ENCODE measurements at places on chromosomes 7 and 10. TPM values are rescaled to one million over a fixed set of nuclear protein-coding genes. Genes with fewer than 3 reads are reported as not detected.

- DNase-seq: no peak
These were observed 27.7 kb upstream of the PRKCQ start for GRCh38 chr10:6607778-6608177.

EBLN1 gene
- total RNA-seq: not detected

DNA sequence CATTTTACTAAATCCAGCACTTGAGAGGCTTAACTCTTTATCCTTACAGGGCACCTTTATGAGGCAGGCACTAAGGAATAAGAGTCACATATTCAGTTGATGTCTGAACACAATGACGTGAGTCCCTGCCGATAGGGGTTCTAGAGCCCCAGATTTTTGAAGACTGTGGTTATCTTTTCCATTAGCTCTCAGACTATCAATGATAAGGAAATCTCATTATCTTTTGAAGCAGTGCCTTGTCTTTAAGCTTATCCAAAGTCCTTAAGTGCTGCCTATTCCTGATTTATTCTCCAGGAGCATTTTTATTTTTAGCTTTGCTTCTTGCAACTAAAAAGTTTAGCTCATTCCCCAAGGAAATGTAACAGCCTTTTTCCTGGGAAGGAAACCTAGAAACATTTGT, 444.1 kb upstream of the LRRN3 start:
- DNase-seq: no peak

GRCh38 chr10:97039538-97040247, 146.1 kb downstream of the SLIT1 start:
- no peak for DNase-seq

DNA sequence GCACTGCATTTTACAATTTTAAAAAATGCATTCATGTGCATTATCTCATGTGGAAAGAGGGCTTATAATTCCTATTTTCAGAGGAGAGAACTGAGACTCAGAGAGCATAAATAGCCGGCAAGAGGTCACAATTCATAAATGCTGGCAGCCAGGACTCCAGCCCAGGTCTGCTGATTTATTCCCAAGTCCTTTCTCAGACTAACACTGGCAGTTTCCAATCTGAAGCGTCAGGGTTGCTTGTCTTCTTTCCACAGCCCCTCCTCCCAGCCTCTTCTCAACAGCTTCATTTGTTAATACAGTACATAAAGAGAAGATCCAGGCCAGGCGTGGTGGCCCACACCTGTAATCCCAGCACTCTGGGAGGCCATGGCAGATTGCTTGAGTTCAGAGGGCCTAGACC, 108.9 kb downstream of the PARD3 start:
- no peak for DNase-seq

DNA sequence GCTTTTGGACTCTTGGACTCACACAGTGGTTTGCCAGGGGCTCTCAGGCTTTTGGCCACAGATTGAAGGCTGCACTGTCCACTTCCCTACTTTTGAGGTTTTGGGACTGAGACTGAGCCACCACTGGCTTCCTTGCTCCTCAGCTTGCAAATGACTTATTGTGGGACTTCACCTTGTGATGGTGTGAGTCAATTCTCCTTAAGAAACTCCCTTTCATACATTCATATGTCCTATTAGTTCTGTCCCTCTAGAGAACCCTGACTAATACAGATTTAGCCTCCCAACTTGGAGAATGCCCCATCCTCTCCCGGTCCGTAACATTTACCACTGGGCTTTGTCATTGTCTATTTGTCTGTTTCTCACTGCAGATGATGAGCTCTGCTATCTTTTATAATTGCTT, 52.8 kb upstream of the CUL1 start:
- DNase-seq: no peak

PANK1 gene
- 19.0 TPM for total RNA-seq

GRCh38 chr10:93907059-93907458, 13.3 kb downstream of the SLC35G1 start:
- no peak for DNase-seq

- no peak for DNase-seq
These were observed 52.8 kb downstream of the LSMEM1 start for GRCh38 chr7:112533591-112533990.

GRCh38 chr10:106573106-106573505, 591.4 kb downstream of the SORCS1 start:
- DNase-seq: no peak

DNA sequence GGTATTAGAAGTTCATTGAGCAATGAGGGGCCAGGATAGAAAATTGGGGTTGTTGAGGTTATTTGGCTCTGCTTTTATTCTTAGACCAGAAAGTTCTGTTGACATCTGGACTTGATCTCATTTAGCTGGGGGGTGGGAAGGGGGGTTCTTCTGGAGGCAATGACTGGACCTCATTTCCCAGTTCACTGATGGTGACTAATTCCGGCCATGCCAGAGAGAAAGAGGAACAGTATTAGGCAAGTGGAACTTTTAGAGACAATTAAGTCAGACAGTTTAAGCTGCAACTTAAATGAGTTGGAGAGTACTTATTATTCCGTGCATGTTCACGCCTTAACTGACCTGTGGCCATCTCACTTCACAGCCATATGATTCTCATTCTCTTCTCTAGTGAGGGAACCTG, 512.5 kb downstream of the REEP3 start:
- no peak for DNase-seq

GRCh38 chr7:119514326-119514725, 758.6 kb upstream of the KCND2 start:
- DNase-seq: no peak

PTF1A gene
- not detected for total RNA-seq

GRCh38 chr7:31997423-31997822, 72.8 kb downstream of the PDE1C start:
- DNase-seq: no peak

DNA sequence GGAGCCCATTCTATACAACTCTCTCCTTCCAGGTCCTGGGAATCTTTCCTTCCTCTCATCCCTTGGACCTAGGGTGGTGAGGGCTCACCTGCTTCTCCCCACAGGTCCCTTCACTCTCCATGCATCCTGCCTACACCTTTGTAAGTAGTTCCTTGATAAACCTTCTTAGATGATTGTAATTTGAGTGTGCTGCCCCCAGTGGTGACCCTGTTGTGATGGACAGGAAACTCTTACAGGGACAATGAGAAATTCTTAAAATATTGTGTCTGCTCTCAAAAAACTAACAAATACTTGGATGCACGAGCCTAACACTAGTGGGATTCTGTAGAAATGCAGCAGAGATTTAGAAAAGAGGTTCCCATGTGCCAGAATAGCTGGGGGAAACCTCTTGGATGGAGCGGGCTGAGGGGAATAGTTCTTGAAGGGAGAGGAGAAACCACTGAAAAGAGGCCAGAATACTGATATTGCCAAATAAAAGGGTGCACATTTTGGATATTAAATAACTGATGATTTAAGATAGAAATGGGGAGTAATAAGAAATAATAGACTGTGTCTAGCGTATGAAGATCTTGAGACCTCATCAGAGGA, 6.7 kb upstream of the PAXIP1 start:
- DNase-seq: no peak

DNA sequence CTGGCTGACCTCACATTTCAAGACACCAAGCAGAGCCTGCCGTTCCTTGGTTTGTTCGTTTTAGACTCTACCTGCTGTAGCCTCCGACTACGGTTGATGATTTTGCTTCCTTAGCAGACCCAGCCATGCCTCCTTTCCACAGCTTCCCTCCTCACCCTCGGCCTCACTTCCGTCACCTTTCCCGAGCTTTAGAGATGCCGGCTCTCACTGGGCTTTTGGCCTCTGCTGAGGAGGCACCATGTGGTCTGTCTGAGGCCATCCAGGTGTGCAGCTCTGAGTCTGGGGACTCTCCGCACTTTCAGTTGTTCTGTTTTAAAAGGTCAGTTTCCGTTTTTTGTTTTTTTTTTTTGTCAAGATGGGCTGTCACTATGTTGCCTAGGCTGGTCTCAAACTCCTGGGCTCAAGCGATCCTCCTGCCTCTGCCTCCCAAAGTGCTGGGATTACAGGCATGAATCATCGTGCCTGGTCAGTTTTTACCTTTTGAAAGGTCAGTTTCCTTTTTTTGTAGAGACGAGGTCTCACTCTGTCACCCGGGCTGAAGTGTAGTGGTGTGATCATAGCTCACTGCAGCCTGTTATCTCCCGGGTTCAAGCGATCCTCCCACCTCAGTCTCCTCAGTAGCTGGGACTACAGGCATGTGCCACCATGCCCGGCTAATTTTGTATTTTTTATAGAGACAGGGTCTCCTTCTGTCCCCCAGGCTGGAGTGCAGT, 11.7 kb downstream of the ORAI2 start:
- DNase-seq: no peak

GRCh38 chr7:18971839-18972238, 145.6 kb downstream of the TWIST1 start:
- DNase-seq: no peak

DNA sequence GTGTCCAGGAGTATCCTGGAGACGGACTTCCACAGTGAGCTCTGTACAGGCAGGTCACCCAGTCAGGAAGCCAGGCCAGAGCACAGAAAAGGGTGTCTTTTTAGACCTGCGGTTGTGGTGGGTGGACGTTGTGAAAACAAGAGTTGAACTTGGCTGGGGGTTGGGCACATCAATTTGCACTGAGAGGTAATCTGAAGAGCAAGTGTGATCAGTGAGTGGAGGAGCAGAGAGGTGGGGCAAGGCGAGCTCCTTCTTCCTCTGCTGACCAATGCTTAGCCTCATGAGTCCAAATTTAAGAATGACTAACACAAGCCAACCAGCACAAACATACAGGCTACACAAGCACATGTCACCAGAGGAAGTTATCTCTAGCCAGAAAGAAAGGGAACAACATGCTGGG, 310.8 kb downstream of the TCERG1L start:
- DNase-seq: no peak

FAM131B gene
- total RNA-seq: 0.73 TPM

DNA sequence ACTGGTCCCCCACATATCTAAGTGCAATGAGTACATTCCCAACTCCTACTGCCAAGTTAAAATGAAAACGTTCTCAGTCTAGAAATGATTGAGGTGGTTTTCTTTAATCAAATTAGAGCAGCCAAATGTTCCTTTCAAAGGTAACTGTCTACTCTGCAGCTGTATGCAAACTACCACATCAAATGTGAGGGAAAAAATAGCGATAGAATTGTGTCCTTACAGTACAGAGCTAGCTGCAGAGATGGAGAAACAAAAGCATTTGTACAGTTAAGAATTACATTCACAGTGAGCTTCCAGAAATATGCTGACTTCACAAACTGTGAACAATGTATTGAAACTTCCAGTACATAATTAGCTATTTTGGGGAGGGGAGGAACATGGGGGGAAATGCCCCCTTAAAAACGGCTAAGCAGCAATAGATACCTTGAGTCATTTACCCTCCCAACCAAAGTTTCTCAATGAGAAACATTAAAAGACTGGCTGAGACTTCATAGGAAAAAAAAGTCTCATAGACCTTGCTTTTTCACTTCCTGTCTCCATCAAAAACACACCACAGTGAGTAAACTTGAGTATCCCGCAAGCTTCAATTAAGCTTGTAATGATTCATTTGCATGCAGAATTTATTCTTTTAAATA, 22.9 kb downstream of the CDK6 start:
- no peak for DNase-seq

SAMD9 gene
- total RNA-seq: 3.2 TPM

GRCh38 chr10:77877441-77878344, 48.9 kb downstream of the DLG5 start:
- DNase-seq: no peak

DNA sequence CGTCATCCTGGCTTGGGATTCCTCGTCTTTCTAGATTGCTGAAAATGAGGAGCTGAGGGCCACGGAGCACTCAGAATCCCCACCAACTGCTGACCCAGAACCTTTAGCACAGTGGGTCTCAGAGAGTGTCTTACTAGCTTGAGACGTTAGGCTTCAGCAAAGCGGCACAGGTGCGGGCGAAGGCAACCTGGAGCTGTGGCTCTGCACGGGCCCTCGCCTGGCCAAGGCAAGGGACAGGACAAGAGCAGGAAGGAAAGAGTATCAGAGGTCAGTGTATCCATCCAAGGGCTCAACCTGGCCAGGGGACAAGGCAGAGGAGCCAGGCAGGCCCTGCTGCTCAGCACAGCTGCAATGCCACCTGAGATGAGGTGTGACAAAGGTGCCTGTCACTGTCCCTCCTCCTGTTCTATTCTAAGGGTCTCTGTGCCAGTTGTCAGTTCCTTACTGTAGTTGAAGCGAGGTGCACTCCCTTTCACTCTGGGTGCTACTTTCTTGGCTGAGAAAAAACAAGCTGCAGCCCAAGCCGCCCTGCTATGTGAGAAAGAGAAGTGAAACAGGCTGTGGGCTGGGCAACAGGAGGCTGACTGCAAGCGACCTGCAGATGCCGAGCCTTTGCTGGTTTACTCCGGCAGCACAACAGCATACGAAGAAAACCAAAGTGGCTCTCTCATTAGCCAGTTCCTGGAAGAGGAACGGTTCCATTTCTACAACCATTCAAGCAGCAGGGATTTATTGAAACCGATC, 33.3 kb upstream of the KDM7A start:
- peak; percentile 74 for DNase-seq

GRCh38 chr10:127398140-127398970, 150.8 kb upstream of the NPS start:
- no peak for DNase-seq

GRCh38 chr10:78570633-78571235, 498.0 kb upstream of the ZMIZ1 start:
- no peak for DNase-seq

GRCh38 chr10:5584895-5585516, 60.2 kb downstream of the CALML3 start:
- DNase-seq: no peak

GDF2 gene
- not detected for total RNA-seq

TWNK gene
- total RNA-seq: 6.6 TPM

GIMAP4 gene
- total RNA-seq: 38.4 TPM

Measured in Right ventricle myocardium inferior (tissue), 1 donor.